Liver (tissue), 10 donors: ENCODE measurements at places on chromosomes 2 and 18. TPM values are rescaled to one million over a fixed set of nuclear protein-coding genes. Genes with fewer than 3 reads are reported as not detected.

DNA sequence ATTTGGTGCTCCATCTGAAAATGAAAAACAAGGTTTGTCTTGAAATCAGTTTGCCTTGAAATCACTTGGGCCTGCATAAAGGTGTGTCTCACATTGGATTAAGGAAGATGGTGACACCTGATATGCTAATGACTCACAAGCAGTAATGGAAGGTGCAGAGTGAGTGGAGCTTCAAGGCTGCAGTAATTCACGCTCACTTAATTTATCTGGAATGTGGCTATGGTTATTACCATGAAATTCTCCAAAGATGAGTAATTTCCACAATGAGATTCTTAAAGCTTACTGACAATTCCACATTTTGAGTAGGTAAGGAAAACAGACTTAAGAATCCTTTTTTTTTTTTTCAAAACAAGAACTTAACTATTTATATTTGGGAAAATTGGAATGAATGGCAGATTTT, 156.8 kb downstream of the PAX3 start:
- no peak for DNase-seq

- DNase-seq, result no peak
These were observed 37.4 kb downstream of the PDIA6 start for GRCh38 chr2:10775021-10775780.

The KYNU gene
- total RNA-seq, result 64.3 TPM

The CCDC102B gene
- total RNA-seq, result 0.89 TPM

The FABP1 gene
- total RNA-seq, result 1,486 TPM

The LBX2 gene
- total RNA-seq, result 2.7 TPM
